ENCODE measurements at places on chromosomes 2 and 18.

DNA sequence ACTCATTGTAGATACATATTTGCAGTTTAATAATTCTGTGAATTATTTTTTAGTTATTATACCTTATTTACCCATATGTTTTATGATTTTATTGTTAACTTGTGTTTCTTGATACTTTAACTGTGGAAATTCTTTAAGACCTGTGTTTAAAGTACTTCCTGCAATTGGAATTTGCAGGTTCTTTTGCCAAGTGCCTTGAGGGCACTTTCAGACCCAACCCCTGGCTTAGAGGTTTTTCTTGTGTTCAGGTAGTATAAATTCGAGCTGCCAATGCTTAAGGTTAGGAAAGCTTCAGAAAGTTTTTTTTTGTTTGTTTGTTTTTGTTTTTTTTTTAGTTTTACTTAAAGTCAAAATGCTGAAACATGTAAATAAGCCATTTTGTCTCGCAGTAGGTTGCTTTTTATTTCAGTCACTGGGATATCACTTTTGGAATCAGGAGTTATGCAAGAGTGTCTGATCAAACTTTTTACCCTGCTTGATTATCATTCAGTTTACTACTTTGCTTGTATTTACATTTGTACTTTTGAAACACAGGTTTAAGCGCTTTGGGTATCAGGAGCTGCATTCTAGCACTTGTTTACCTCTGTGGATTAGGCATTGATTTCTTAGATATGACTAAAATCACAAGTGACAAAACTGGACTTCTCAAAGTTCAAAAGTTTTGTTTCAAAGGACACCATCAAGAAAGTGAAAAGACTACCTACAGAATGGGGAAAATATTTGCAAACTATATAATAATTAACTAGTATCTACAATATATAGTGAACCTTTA is 31.8 kb downstream of the TDRD15 start:
- no peak for DNase-seq

GRCh38 chr2:46296216-46296839 is 879 bp upstream of the EPAS1 start:
- peak; percentile 77 for DNase-seq

DNA sequence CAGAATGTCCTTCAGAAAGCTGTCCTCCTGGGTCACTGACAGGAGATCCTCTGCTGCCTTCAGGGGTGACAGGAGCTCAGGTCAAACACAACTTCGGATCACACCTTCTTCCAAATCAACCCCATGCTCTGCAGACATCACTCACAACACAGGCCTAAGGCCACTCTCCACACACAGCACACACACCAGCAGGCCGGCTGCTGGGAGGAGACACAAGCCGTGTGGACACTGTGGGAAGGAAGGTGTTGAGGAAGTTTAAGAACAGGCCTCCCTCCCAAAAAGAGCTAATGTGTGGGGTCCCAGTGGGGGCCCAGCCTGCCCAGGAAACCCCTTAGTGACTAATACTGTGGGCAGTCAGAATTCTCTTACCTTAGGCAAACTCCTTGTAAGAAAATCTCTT is 290.3 kb upstream of the ID2 start:
- DNase-seq, result no peak

GRCh38 chr2:1676091-1676912 is 68.0 kb downstream of the PXDN start:
- DNase-seq, result no peak

DNA sequence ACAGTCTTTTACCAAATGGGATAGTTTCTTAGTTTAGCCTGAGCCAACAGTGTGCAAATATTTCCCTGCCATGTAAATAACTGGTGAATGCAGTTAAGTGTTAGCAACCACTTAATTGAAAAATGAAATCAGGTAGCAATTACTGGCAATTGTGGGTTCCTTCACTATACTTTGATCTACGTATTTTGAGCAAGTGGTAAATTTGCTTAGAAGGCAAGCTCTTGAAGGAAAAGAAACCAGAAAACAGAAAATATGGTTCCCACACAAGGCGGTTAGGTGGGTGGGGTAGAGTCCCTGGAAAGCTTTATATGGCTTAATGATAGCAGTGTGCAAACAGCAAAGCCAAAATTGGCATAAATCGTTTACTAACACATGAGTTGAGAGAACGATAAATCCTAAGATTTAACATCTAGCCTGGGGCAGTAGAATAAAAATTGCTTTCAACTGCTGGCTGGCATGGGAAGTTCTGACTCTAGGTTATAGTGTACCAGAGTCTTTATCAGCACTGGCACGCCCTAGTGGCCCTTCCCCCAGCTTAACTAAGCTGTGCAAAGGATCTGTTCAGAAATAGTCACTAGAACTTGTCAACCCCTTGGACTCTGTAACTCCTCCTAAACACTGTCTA is 17.0 kb downstream of the SLC9A2 start:
- no peak for DNase-seq

- DNase-seq, result no peak
Measured at GRCh38 chr2:74806355-74806839, 27.5 kb upstream of the HK2 start.

DNA sequence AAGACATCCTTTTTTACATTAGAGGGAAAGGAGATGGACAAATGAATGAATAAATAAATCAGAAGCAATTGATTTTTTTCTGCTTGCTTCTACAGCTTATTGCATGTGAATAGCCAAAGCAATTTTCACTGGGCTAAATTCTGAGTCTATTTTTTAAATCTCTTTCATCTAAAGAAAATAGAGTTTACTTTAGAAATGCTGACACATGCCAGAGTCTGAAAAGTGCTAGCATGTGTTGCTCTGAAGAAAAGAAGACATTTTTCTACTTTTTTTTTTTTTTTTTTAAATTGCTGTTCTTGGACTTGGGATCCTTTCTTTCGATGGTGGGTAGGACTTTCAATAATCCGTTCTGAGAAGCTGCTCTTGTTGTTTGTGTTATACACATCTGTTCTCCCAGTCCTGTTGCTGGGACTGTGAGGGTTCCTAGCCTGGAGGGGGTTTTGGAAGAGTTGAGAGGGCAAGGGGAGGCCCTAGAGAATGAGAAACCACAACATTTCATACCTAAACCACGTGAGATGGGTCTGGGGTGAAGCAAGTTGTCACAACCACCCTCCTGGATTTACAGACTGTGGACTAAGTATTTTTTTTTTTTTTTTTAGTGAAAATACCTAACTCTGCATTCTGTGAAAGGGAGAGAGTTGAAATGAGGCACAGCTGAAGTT is 193.5 kb downstream of the PRKCE start:
- DNase-seq, result no peak

DNA sequence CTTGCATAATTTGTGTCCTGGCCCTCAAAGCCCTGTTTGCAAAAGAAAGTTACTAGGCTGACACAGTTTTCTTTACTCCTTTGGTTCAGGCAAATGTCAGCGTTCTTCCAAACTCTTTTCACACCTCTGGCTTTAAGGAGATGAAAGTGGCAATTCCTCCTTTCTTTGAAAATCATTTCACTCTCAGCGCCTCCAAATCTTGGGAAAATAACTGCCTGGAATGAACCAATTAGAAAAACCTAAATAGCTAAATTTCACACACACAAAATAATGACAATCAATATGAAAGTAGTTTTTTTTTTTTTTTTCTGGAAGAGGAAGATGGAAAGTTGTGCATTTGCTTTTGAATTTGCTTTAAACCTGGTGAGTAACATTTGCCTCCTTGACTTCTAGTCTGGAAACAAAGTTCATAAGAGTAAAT is 1.7 kb downstream of the MEIS1 start:
- DNase-seq, result no peak

DNA sequence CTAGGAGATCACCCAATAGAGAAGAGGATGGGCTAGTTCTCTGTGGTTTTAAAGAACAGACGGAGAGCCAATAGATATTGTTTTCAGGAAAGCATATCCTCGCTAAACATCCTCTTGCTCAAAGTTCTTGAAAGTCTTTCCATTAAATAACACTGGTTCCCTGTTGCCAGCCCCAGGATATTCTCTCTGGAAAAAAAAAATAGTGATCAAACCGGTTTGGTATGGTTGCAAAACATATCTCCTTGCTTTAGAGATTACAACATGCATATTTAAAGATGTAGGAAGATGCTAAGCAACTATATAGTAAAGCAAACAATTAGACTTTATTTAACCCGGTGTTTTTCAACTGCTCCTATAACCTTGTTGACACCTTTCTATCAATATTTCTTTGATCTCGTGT is 211.4 kb downstream of the CMPK2 start:
- no peak for DNase-seq
